PC-3 (cell line): ENCODE measurements at places on chromosomes 3 and 15. TPM values are rescaled to one million over a fixed set of nuclear protein-coding genes. Genes with fewer than 3 reads are reported as not detected.

The CASR gene
- not detected in 2 replicates for total RNA-seq

The KNG1 gene
- total RNA-seq, result not detected in 2 replicates

The CPA3 gene
- not detected in 2 replicates for total RNA-seq

The STARD5 gene
- 3.3 and 5.9 TPM in 2 replicates for total RNA-seq

The SLC22A13 gene
- 0.73 TPM in 1 of 2 replicates, not detected in the other for total RNA-seq

The SI gene
- total RNA-seq, result not detected in 2 replicates

The CCDC39 gene
- 0.04 TPM in 1 of 2 replicates, not detected in the other for total RNA-seq

The GOLGA8S gene
- total RNA-seq, result not detected in 2 replicates

The FBXO40 gene
- not detected in 2 replicates for total RNA-seq

The SKOR1 gene
- total RNA-seq, result 0.11 and 0.35 TPM in 2 replicates

The CIDEC gene
- total RNA-seq, result not detected in 2 replicates

The TMEM207 gene
- total RNA-seq, result not detected in 2 replicates

The CACNA2D3 gene
- total RNA-seq, result not detected in 2 replicates

The CFAP91 gene
- total RNA-seq, result 0.17 and 1.1 TPM in 2 replicates

The EIF4E3 gene
- total RNA-seq, result 2.2 and 2.5 TPM in 2 replicates

The PGBD4 gene
- 1.2 and 2.6 TPM in 2 replicates for total RNA-seq

The INSYN1 gene
- total RNA-seq, result not detected in 2 replicates

The APBA2 gene
- total RNA-seq, result 61.7 and 69.7 TPM in 2 replicates

The WDR5B gene
- 3.1 and 4.0 TPM in 2 replicates for total RNA-seq

The SH2D7 gene
- total RNA-seq, result not detected in 2 replicates

The DOCK3 gene
- under 0.01 and 0.15 TPM in 2 replicates for total RNA-seq

The ACKR4 gene
- total RNA-seq, result not detected in 2 replicates

The GPR15 gene
- total RNA-seq, result not detected in 2 replicates

The LRRK1 gene
- total RNA-seq, result 7.0 and 11.4 TPM in 2 replicates

The MESP2 gene
- 1.1 and 1.3 TPM in 2 replicates for total RNA-seq

The CD200 gene
- total RNA-seq, result not detected in 2 replicates

The SPATA12 gene
- total RNA-seq, result 0.12 and 0.47 TPM in 2 replicates

The ANKUB1 gene
- not detected in 2 replicates for total RNA-seq

The ISLR gene
- not detected in 2 replicates for total RNA-seq

The GOLGA8T gene
- total RNA-seq, result 0.15 TPM in 1 of 2 replicates, not detected in the other

The BAHD1 gene
- 18.8 and 19.9 TPM in 2 replicates for total RNA-seq

The CLDN16 gene
- total RNA-seq, result not detected in 2 replicates

The GOLGA6A gene
- not detected in 2 replicates for total RNA-seq

The SV2B gene
- not detected in 2 replicates for total RNA-seq

The NPAP1 gene
- not detected in 2 replicates for total RNA-seq

The CRBN gene
- total RNA-seq, result 29.3 and 31.2 TPM in 2 replicates

The RASSF1 gene
- total RNA-seq, result 20.0 and 21.4 TPM in 2 replicates
